ENCODE measurements at places on chromosomes 11 and 22.

GRCh38 chr11:12413141-12414052 is 36.0 kb downstream of the PARVA start:
- no peak for DNase-seq

DNA sequence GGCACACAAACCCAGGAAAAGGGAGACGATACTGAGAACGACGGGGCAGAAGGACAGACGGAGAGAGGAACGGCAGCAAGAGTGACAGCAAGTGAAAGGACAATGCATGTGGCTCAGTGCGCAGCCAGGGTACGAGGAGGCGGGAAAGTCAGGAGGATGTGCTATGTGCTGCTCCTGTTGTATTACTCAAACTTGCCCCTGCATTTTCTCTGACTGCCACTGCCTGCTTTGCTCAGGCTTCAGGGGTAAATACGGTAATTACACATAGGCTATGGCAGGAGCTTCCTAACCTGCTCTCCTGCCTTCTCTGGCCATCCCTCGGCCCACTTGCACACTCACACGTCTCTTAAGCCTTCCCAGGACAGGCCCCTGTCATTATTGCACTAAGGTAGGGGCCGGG is 94.8 kb downstream of the FEZ1 start:
- no peak for DNase-seq

DNA sequence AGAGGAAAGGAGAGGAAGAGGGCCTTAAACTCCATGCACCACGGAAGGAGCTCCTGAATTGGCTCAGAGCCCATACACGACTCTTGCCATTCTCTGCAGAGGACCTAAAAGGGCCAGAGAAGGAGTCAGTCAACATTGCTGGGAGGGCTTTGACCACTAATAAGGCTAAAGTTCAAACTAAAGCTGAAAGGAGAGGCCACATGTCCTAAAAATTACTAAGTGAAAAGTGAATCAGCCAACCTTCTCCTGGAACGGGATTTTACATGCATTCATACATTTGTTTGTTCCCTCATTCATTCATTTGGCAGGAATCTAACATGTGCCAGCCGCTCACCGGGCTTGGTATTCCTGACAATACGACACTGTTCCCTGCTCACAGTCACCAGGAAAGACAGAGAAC is 10.5 kb downstream of the CLMP start:
- no peak for DNase-seq

GRCh38 chr11:76824980-76825725 is 35.6 kb upstream of the ACER3 start:
- peak; percentile 29 for DNase-seq

- DNase-seq: no peak
Observed at GRCh38 chr22:29692327-29692640, 27.5 kb upstream of the CABP7 start.

DNA sequence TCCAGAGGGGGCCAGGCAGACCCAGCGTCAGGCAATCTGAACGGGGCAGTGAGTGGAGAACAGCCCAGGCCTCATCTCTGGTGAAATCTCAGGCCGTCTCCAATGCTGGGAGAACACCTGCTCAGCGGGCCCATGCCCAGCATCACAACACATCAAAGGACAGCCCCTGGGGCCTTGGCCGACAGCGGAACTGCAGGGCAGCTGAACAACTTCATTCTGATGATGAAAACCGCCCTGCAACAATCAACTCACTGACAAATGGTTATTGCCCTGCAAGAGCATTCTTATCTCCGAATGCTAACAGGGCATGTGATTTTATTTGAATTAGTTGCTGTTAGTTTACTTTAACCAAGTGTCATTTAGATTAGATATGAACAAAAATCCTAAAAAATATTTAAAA is 14.6 kb downstream of the CELSR1 start:
- peak; percentile 52 for DNase-seq

DNA sequence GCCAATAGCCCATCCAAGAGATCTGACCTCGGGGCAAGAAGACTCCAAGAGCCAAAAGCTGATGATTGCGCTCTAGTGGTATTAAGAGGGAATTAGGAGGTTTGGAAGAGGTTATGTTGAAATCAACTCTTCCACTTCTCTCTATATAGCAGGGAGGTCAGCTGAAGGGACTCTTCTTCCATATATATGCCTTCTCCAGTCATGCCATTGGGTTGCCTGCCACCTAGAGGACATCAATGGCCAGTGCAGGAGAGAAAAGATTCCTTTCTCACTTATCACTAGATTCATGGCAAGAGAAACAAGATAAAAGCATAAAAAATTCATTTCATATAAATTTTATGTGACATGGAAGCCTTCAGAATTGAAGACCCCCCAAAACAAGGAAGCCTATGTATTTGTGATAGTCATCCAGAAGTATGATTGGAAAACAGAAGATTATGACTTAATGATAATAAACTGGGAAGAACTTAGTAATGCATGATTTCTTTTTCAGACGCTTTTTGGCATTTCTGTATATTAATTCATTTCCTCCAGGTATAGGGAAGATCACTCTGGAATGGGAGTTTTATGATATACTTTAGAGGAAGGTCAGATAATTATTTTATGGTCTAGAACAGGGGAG is 435.1 kb upstream of the DDI1 start:
- peak; percentile 79 for DNase-seq

GRCh38 chr11:81449588-81450156 is 1284.0 kb downstream of the FAM181B start:
- no peak for DNase-seq

DNA sequence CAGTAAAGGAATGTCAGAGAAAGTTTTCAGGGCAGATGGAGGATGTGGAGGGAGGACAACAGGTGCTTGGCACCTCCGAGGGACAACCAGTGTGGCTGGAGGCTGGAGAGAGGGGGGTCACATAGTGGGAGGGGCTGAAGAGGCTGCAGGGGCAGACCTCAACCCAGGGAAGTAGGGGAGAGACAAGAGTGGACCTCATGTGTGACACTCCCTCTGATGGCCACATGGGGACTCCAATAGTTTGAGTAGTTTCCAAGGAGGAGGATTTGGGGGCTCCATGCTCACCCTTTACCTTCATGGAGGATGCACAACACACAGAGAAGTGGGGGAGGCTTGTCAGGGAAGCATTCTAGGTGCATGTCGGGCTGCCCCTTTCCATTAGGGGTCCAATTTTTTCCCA is 35.1 kb upstream of the ASPHD2 start:
- DNase-seq: peak; percentile 59

- DNase-seq: no peak
Observed at GRCh38 chr22:40602231-40602630, 34.3 kb downstream of the MRTFA start.

GRCh38 chr11:70103256-70103975 is 25.3 kb downstream of the ANO1 start:
- DNase-seq: no peak

GRCh38 chr11:62796281-62796680 is 4.5 kb upstream of the TMEM223 start:
- DNase-seq: no peak

DNA sequence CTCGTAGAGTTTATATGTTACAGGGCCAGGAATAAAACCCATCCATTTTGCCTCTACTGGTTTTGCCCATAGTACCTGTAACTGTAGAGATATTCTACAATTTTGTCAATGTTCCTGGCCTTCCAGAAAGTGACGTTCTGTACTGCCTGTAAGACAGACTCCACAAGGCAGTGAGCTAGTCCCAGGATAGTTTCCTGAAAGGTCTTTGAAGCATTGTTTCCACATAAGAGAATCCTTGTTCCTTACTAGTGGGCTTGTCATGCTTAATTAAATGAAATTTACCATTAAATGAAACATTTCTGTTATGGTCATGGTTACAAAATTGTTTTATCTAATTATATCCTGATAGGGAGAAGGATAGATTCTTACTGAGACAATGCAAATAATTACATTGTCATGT is 80.4 kb downstream of the HSD17B12 start:
- no peak for DNase-seq

GRCh38 chr11:109739379-109739778 is 317.4 kb downstream of the C11orf87 start:
- no peak for DNase-seq

- no peak for DNase-seq
Observed at GRCh38 chr11:44626645-44627044, 61.2 kb downstream of the CD82 start.

DNA sequence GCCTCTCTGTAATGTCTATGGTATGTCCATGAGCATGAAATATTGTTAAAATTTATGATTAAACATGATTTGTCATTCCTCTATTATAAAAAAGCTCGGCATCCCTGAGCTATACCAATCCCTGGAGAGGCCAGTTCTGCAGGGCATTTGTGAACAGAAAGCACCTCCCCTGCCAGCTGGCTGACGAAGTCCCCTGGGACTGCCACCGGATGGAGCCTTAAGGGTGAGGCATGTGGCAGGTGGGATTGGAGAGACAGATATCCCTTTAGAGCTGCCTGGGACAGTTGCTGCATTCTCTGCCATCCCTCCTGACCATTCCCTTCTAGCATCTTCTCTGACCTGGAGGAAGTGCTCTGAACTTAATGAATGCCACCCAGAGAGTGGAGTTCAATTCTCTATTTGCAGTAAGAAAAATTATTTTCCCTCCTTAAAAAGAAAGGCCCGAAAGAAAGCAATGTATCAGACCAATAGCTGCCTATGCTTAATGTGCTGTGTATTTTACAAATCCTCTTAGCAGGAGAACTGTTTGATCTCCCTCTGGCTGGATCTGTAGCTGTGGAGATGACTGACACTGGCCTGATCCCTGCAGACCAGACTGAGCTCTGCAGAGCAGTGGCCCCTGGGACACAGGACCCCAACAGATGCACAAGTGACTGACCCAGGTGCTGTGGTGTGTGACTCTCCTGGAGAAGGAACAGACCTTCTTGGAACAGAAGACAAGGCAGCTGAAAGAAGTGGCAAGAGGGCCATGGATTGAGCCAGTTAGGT is 219.0 kb upstream of the NAV2 start:
- DNase-seq: peak; percentile 67

DNA sequence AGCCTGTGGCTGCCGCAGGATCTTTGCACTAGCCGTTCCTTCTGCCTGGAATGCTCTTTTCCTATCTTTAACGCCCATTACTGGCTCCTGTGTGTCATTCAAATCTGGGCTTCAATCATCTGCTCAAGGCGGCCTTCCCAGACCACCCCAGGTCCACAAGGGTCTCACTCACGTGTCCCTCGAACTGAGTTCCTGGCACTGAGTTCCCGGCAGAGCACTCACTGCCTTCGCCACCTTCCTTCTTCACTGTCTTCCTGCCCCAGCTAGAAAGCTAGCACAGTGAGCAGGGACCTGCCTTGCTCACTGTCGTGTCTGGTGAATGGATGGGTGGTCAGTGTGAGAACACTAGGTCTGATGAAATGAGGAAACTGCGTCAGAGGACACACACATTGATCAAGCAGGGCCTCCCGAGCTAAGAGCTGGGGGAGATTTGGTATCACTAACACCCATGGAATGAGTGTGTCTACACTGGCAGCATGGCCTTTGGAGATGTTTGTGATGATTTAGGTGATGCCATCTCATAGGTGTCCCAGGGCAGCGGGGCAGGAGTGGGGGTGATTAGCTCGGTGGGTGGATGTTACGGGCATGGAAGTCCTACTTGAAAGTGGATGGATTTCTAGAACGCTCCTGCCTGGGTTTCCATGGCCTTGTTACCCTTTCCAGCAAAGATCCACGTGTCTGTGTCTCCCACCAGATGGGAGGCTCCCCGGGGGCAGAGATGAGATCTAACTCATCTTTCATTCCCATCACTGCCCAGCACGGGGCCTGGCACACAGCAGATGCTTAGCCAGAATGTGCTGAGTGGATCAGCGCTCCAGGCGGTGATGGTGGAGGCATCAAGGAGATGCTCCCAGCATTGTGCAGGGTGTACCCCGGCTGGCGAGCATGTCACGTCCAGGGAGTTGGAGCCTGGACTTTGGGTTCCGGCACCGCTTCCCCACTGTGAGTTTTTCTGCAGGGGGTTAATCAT is 64.5 kb downstream of the SHISAL1 start:
- peak; percentile 22 for DNase-seq

GRCh38 chr11:108793611-108794010 is 128.7 kb downstream of the DDX10 start:
- no peak for DNase-seq

DNA sequence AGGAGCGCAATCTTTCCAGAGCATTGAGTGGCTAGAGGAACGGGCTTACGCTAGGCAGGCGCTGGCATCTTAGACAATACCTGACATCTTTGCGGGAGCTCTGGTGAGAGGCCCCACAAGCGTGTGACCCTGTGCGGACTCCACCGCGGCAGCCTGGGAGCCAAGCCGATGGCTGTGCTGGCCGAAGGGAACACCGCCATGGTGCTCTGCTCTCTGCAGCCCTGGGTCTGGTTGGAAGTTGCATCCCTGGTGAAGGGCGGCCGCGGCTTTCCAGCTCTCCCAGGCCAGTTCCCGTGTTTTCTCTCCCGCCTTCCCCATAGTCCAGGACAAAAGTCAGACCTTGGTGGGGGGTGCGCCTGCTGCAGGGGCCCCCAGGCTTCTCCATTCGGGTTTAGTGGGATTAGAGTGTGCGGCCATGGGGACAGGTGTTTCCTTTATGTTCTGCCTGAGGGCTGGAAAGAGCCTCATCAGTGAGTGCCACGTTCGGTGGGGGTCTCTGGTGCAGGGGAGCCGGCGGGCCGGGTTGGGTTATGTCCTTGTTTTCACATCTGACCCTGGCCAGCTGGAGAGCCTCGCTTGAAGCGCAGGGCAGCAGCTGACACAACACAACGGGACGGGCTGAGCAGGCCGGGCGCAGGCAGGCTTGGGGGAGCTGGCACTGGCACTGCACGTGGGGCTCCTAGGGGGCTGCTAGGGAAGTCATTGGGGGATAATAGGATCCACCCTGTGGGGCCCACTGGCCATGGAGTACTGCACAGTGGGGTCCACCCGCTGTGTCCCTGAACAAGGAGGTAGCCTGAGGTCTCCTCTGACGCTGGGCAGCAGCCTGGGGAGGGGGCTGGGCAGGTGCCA is 94.8 kb downstream of the KCNQ1 start:
- DNase-seq: peak; percentile 36

DNA sequence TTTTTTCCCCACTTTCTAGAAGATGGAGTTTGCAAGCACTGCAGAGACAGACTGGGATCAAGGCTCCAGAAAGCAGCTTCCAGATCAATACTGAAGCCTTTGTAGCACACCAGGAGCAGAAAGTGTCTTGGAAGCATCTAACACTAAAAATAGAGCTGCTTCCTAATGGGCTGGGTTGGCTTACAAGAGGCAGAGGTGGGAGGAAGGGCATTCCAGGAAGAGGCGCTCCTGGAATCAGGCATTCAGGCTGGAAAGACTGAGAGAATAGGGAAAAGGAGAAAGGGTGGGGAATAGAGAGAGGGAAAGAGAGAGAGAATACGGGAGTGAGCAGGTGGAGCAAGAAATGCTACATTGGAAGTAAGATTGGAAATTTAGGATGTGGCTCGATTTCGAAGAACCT is 395.9 kb downstream of the OPCML start:
- peak; percentile 49 for DNase-seq

GRCh38 chr11:69655479-69656428 is 14.8 kb downstream of the CCND1 start:
- peak; percentile 68 for DNase-seq

GRCh38 chr11:71240865-71241691 is 11.3 kb downstream of the SHANK2 start:
- peak; percentile 53 for DNase-seq

GRCh38 chr11:128716661-128717210 is 22.9 kb downstream of the FLI1 start:
- no peak for DNase-seq

DNA sequence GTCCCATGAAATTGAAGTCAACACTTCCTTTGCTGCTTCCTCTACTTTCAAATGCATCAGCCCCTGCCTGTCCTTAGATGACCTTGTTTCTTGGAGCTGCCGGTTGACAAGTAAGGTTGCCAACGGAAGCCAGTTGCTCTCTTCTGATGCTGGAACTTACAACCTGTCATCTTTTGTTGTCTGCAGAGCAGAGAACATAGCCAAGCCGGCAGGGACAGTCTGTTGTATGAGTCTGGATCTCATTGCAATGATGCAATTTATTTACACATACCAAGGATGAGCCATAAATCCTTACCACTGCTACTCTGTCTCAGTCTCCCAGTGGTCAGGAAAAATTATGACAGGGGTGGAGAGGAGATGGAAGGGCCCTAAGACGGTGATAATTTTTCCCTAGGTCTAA is 151.4 kb downstream of the BLID start:
- no peak for DNase-seq

Data from endodermal cell (in vitro differentiated cells).